ENCODE measurements at places on chromosomes 2 and 18.

DNA sequence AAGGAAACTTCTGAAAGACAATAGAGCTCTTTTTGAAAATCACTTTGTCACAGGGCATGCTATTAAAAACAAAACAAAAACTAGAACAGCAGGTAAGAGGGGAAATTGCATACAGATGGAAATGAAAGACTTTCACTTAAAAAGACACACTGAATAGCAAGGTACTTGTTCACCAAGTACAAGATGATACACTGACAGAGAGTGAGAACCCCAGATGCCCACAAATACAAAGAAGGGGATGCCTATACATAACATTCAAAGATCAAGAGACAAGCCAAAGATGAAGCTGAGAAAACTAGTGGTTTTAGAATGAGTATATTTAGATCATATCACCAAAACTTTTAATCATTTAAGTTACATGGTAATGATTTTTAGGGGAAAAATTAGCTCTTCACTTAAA, 60.7 kb downstream of the ASXL2 start:
- DNase-seq, result no peak

DNA sequence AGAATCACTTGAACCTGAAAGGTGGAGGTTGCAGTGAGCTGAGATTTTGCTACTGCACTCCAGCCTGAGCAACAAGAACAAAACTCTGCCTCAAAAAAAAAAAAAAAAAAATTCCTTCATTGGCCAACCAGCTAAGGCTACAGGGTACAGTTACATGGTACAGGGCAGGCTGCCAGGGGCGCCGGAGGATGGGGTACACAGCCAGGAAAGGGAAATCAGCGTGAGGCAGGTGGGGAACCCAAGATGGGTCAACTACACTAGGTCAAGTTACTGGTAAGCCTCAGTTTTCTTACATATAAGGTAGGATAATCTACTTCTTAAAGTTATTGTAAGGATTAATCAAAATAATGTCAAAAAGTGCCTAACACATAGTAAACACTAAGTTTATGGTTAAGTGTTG, 142.6 kb upstream of the MSH6 start:
- DNase-seq, result no peak

GRCh38 chr2:224569654-224570053, 15.5 kb downstream of the CUL3 start:
- no peak for DNase-seq

- DNase-seq, result no peak
Observed at GRCh38 chr2:37456479-37456878, 112.0 kb downstream of the QPCT start.

- no peak for DNase-seq
Observed at GRCh38 chr2:213149294-213149875, 2.0 kb downstream of the IKZF2 start.

GRCh38 chr18:42047721-42048120, 92.7 kb downstream of the PIK3C3 start:
- no peak for DNase-seq

DNA sequence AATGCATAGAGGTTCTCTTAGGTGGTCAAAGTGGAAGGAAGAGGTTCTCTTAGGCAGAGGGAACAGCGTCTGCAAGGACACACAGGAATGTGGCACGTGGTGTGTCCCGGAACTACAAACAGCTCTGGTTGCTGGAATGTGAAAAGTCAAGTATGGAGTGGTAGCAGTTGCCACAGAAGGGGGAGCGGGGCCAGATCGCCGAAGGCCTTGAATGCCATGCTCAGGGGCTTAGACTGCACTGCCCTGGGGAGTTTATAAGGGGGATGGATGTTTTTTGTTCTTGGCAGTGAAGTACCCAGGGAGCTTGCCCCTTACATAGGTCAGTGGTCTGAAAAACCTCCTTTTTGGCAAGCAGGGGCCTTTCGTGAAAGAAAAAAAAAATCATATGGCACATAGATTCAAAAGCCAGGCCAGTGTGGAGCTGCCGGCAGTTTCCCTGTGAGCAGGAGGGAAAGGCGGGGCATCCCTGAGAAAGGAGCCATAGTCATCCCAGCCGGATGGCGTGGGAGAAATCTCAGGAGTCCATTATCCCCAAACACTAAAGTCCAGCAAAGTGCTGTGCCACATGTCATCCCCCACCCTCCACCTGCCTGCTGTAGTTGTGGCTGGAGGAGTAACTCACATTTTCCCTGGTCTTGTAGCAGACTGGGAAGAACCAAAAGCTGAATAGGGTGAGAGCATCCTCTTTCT, 45.4 kb downstream of the GORASP2 start:
- no peak for DNase-seq

GRCh38 chr2:21289989-21290388, 166.2 kb downstream of the TDRD15 start:
- no peak for DNase-seq

DNA sequence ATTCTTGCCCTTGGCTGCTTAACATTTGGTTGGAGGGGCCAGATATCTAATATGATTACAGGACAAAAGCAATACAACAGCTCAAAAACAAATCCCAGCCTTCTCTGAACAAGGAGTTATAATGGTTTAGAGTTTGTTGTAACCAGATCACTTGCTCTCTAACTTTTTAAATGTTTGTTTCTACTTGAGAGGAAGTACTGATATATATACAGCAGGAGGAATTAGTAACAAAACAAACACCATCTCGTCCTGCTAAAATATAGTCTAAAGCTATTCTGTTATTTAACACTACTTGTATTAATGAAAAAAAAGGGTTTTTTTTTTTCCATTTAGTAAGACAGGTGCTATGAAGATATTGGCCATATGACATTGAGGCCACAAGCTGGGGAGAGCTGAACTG, 60.9 kb upstream of the TMEM17 start:
- no peak for DNase-seq

- no peak for DNase-seq
Observed at GRCh38 chr2:240211598-240212424, 71.4 kb upstream of the OTOS start.

DNA sequence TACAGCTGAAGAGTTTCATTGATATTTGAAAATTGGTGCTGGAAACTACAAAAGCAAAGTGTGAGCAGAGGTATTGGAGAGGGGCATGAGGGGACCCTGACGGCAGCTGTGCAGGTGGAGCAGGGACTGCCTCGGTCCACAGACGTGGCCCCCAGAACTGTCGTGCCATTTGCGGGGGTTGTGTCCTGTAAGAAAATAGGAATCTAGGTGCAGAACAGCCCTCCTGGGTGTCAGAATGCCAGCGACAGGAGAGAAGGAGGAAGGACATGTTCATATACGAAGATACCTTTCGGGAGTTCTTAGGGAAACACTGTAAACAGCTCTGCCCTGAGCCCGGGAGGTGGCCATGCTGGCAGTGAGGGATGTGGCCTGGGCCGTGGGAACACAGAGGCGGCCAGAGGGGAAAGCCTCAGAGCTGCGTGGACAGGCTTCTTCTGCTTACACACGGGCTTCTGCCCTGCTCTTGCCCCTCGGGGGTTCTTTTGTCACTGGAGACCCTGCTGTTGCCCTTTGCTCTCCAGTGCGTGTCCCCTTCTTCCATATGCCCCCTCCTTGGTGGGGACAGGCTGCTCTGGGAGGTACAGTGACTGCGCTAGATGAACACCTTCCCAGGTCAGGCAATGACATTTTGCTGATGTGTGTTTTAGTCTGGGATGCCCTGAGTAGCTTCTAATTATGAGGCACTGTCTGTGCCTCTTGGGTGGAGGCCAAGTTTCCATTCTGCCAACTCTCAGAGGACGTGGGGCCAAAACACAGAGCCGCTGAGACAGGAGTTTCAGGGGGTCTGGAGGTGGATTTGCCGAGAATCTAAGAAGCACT, 81.9 kb upstream of the TXNDC2 start:
- DNase-seq, result peak; percentile 65

GRCh38 chr18:39806525-39806924, 2148.5 kb upstream of the PIK3C3 start:
- DNase-seq, result no peak

- DNase-seq, result no peak
Observed at GRCh38 chr18:36415625-36416024, 118.1 kb downstream of the FHOD3 start.

DNA sequence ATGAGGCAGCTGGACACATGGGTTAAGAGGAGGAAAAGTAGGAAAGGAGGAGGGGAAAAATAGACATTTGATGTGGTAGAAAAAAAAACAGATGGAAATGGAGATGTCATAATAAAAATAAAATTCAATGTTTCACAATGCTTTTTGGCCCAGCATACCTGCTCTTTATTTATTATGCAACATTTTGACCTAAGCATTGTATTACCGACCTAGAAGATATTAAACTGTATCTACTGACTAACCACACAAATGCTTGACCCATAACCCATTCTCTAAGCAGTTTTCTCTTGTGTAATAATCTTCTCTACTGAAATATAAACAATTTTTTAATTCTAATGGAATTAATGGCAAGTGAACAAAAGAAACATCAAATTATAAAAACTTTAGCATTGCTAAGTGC, 362.3 kb downstream of the FBXO15 start:
- DNase-seq, result no peak

GRCh38 chr2:229174794-229175496, 96.1 kb downstream of the PID1 start:
- DNase-seq, result no peak

- no peak for DNase-seq
Observed at GRCh38 chr2:65586516-65586915, 154.1 kb upstream of the SPRED2 start.

DNA sequence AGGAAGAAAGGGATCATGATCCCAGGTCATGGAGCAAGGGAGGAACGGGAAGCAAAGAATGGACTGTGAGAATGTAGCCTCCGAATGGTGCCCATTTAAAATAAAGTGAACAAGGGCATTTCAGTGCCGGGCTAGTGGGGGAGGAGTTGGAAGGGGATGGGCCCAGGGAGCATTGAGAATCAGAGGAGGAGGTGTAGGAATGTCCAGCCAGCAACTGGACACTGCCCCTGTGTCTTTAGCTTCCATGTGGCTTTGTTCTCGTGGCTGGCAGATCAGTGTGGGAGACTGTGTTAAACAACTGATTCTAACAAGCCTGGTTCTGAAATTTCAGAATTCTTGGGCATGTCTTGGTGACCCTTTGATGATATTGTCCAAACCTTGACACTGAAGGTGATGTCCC, 1.4 kb upstream of the RNF103 start:
- no peak for DNase-seq

DNA sequence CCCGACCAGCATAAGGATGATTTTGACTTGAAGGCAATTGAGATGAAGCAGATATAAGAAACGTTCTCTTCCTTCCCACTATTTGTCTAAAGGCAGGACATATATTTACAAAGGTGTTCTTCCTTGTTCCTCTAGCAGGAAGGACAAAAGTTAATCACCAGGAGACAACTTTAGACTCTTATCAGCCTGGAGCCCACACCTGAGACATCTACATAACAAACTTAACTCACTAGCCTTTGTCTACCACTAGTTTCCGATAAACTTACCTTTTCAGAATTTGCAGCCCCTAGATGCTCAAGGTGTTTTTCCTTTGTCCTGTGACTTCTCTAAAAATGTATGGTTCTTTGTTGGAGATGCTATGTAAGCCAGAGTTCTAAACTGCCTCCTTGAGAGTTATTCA, 1047.8 kb upstream of the NXPH2 start:
- DNase-seq, result no peak

DNA sequence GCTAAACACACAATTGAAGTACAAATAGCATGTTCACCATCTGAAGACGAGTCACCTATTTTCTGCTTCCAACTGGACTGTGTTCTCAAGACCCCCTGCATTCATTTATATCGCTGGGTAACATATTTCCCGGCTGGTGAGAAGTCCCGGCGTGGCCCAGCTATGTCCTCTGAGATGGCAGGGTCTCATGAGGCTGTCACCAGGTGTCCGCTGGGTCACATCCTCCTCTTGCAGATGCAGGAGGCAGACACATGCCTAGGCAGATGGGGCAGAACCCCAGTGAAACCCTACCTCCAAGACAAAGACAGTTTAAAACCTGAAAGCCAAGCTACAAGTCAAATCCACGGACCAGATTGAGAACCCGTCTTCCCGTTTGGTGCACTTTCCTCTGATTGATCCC, 36.8 kb upstream of the UBE2F start:
- DNase-seq, result no peak

GRCh38 chr18:67310826-67311225, 205.7 kb downstream of the DSEL start:
- no peak for DNase-seq

GRCh38 chr2:213475433-213475832, 191.2 kb downstream of the SPAG16 start:
- DNase-seq, result no peak

- DNase-seq, result peak; percentile 0
Observed at GRCh38 chr2:193695367-193695766, 1500.6 kb upstream of the TMEFF2 start.

DNA sequence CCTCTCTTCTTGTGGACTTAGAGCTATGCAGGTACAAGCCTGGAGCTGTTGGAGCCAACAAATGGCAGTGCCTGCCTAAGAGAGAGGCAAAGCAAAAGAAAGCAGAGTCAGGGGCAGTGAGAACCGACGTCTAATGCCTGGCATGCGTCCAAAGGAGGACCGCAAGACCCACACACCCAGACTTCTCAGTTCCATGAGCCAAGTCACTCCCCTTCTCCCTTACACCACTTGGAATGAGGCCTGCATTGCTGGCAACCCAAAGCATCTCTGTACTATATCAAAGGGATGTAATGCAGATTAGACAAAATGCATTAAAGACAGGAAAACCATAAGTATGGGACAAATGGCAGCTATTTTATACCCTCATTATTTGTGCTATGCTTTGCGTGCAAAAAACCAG, 49.9 kb upstream of the RNU4ATAC start:
- DNase-seq, result no peak

DNA sequence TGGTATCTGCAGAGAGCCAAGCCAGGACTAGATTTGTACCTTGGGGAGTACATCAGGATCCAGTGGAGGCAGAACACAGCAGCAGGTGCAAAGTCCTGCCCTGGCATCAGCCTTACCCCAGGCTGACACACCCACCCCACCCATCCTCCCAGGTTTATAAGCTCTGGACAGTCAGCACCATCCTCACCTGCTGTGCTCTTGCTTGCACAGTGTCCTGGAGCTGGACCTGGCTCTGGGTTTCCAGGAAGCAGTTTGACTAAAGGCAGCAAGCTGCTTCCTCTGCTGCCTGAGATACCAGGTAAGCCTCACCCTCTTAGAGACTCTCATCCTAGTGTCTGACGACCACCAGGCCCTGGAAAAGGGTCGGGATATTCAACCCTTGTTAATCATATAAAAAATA, at the start of gene SULT1C3:
Gene SULT1C3, plus strand, starts transcription at position 183 of the 400 bp plus-strand sequence. CDS start 7,227 bp downstream, outside the sequence.
- no peak for DNase-seq

All from DMS 273 treated with DMSO at 0.1 percent for 48 hours (cell line).